Hematopoietic multipotent progenitor cell (in vitro differentiated cells): ENCODE measurements at places on chromosomes 7 and 10. TPM values are rescaled to one million over a fixed set of nuclear protein-coding genes. Genes with fewer than 3 reads are reported as not detected.

DNA sequence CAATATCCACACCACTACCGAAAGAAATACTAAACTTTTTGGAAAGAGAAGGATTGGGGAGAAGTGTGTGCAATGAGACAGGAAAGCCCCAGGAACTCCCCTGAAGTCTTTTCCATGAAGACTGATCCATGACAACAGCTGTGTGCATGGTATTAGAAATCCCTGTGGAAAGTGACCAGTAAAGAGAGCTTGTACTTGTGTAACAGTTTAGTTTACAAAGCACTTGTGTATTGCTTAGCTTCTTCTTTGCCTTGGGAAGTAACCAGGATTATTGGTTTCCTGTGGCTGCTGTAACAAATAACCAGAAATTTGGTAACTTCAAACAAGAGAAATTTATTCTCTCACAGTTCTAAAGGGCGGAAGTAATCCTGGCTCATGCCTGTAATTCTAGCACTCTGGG, 18.8 kb downstream of the TFAM start:
- no peak for DNase-seq

OR2A42 gene
- total RNA-seq, result under 0.01 TPM

CLDN3 gene
- total RNA-seq, result not detected

SLC26A4 gene
- total RNA-seq, result 0.27 TPM

GRCh38 chr10:47346581-47347302, 1.4 kb upstream of the RBP3 start:
- DNase-seq, result no peak

NACAD gene
- 0.27 TPM for total RNA-seq

GRCh38 chr10:68137171-68137570, 27.9 kb downstream of the MYPN start:
- no peak for DNase-seq
